Left lung (tissue), 14 donors: ENCODE measurements at places on chromosomes 7 and 10. TPM values are rescaled to one million over a fixed set of nuclear protein-coding genes. Genes with fewer than 3 reads are reported as not detected.

ZNF777 gene
- total RNA-seq, result 9.5 TPM

MRPS24 gene
- 87.6 TPM for total RNA-seq

CCT6A gene
- total RNA-seq, result 127 TPM

TRPV5 gene
- not detected for total RNA-seq

ADCYAP1R1 gene
- total RNA-seq, result 0.92 TPM

PLPP4 gene
- 0.67 TPM for total RNA-seq

ASIC3 gene
- 3.5 TPM for total RNA-seq

DNA sequence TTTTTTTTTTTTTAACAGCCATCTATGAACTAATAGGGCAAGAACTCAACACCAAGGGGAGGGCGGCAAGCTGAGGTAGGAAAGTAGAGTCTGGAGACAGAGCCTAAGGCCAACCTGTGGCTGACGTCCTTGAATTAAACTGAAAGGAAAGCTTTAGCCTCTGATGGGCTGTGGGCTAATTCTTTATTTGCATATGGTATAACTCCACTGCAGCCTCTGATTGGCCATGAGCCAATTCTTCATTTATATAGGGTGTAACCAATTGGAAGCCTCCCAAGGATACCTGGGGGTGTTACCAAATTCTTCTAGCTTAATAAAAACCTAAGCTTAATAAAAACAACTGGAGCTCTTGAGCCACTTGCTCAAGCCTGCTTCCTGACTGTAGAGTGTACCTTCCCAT, 10.3 kb downstream of the TYW1 start:
- H3K4me3 ChIP-seq, result no peak overlapping the region
- no peak for DNase-seq
- H3K36me3 ChIP-seq, result peaks cover 77% of the 10 kb centered on the region
- no peaks in the 10 kb centered on the region for H3K4me1 ChIP-seq
- no peak overlapping the region for H3K27ac ChIP-seq

GRCh38 chr7:92489634-92490033, 11.9 kb upstream of the ERVW-1 start:
- DNase-seq, result no peak
- no peak overlapping the region for H3K4me3 ChIP-seq
- no peaks in the 10 kb centered on the region for H3K27me3 ChIP-seq
- no peaks in the 10 kb centered on the region for H3K36me3 ChIP-seq
- no peak overlapping the region for H3K27ac ChIP-seq

DNA sequence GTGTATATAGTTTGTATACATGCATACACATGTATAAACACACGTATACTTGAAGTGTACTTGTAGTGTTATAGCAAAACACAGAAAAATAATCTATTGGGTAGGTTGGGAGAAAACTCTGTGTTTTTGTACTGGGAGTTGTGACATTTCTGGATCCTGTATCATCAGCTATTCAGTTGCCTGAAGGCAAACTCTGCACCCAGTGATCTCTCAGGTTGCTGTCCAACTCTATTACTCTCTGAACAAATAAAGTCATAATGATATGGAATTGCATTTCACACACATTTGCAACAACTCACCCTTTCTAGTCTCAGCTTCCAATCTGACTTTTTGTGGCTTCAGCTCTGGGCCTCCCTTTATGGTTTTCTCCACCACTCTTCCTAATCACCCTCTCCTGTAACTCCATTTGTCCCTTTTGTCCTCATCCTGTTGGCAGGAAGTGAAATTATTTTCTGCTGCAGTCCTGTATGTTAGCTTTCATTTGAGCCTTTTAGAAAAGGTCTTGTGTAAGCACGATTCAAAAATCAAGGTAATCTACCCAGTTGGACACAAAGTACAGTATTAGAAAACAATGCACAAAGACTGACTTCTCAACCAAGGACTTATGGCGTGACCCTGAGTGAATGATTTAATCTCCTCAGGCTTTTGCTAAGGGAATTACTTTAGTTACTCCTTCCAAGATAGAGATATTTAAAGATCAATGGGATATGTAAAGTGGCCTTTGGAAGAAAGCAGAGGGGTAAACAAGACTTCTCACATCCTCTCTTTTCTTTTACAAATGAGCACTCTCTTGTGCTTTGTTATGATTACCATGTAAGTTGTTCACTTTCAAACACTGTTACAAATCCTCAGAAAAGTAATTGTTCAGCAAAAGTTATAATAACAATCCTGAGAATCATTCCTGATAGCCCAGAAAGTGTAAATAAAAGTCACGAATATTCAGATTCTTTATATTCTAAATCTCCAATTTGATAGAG, 249.1 kb downstream of the KCND2 start:
- no peaks in the 10 kb centered on the region for H3K36me3 ChIP-seq
- H3K4me3 ChIP-seq, result no peak overlapping the region

GRCh38 chr7:121744877-121745276, 128.1 kb upstream of the PTPRZ1 start:
- H3K36me3 ChIP-seq, result no peaks in the 10 kb centered on the region
- H3K27ac ChIP-seq, result no peak overlapping the region
- no peak for DNase-seq
- no peaks in the 10 kb centered on the region for H3K27me3 ChIP-seq
- no peak overlapping the region for H3K4me3 ChIP-seq

DNA sequence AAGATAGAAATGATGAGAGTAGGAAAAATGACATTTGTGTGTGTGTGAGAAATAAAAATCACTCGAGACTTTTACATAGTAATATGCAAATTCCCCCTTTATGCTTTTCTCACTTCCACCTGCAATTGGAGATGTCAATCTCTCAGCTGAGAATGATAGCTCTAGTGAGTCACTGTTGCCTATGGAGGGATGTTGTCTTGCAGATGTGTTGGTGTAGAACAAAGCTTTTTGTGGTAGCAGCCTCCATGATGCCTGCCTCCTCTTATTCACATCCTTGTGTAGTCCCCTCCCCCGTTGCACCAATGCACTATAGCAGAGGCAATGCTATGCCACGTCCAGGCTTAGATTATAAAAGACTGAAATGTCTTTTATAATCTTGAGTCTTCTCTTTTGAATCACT, 33.8 kb downstream of the SPAG6 start:
- no peaks in the 10 kb centered on the region for H3K4me1 ChIP-seq
- no peak for DNase-seq
- no peak overlapping the region for H3K27ac ChIP-seq
- H3K36me3 ChIP-seq, result no peaks in the 10 kb centered on the region
- H3K27me3 ChIP-seq, result no peaks in the 10 kb centered on the region
- H3K4me3 ChIP-seq, result no peak overlapping the region

- H3K27me3 ChIP-seq, result no peaks in the 10 kb centered on the region
- H3K4me3 ChIP-seq, result no peak overlapping the region
- DNase-seq, result no peak
These were observed 317.4 kb downstream of the KIF20B start for GRCh38 chr10:90018819-90019218.

- H3K4me3 ChIP-seq, result no peak overlapping the region
- H3K27me3 ChIP-seq, result no peaks in the 10 kb centered on the region
- H3K27ac ChIP-seq, result no peak overlapping the region
- no peaks in the 10 kb centered on the region for H3K36me3 ChIP-seq
- H3K4me1 ChIP-seq, result peaks cover 17% of the 10 kb centered on the region
- DNase-seq, result no peak
These were observed 56.0 kb upstream of the CHST15 start for GRCh38 chr10:124149189-124150042.

- no peaks in the 10 kb centered on the region for H3K36me3 ChIP-seq
These were observed 539.3 kb upstream of the TEX47 start for GRCh38 chr7:89334797-89335196.

- H3K27ac ChIP-seq, result peak overlapping the region; percentile 84
- DNase-seq, result peak; percentile 84
- no peak overlapping the region for H3K4me3 ChIP-seq
- H3K27me3 ChIP-seq, result no peaks in the 10 kb centered on the region
These were observed 59.8 kb upstream of the CHST15 start for GRCh38 chr10:124153023-124153826.

GRCh38 chr10:20090831-20091230, 274.6 kb downstream of the PLXDC2 start:
- H3K36me3 ChIP-seq, result no peaks in the 10 kb centered on the region
- no peaks in the 10 kb centered on the region for H3K27me3 ChIP-seq
- DNase-seq, result no peak
- no peak overlapping the region for H3K4me3 ChIP-seq

DNA sequence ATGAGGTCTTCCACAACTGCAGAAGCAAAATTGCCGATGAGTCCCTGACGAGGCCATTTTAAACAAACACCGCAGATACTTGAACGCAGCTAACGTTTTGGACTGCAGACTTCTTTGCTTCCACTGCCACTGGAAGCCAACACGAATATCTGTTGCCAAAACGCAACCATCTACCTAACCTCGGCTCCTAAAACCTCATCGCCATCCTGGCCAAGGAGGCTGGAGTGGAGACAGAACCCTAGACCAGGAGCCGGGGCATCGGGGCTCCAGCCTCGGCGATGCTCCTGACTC, 493 bp downstream of the WDR91 start:
- H3K4me3 ChIP-seq, result peak overlapping the region; percentile 65
- peaks cover 46% of the 10 kb centered on the region for H3K4me1 ChIP-seq
- H3K27me3 ChIP-seq, result no peaks in the 10 kb centered on the region
- peak overlapping the region; percentile 88 for H3K27ac ChIP-seq

DNA sequence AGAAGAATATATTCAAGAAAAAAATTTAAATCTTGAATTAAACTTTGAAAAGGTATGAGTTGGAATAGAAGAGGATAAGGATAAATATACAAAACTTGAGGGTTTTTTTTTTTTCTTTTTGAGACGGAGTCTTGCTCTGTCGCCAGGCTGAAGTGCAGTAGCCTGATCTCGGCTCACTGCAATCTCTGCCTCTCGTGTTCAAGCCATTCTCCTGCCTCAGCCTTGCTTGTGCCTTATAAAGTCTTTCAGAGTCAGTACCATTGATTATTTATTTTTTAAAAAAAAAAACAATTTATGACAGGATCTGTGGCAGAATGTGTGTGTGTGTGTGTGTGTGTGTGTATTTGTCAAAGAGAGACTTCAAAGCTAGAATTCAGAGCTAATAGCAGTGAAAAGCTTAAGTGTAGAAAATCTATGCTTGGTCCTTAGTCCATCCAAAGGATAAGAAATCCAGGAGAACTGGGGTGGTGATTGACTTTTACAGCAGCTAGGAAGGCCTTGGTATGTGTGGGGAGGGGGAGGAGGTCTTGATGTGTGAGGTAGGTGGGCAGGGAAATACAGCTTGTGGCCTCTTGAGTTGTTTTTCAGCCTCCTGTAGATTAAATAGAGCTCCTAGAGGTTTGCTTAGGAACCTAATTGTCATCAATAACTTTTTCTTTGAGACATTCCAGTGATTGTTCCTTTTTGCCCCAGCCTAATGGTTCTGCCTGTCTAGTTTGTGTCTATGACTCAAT, 2.4 kb downstream of the HECTD2 start:
- no peak overlapping the region for H3K4me3 ChIP-seq
- no peak for DNase-seq
- no peaks in the 10 kb centered on the region for H3K27me3 ChIP-seq

DNA sequence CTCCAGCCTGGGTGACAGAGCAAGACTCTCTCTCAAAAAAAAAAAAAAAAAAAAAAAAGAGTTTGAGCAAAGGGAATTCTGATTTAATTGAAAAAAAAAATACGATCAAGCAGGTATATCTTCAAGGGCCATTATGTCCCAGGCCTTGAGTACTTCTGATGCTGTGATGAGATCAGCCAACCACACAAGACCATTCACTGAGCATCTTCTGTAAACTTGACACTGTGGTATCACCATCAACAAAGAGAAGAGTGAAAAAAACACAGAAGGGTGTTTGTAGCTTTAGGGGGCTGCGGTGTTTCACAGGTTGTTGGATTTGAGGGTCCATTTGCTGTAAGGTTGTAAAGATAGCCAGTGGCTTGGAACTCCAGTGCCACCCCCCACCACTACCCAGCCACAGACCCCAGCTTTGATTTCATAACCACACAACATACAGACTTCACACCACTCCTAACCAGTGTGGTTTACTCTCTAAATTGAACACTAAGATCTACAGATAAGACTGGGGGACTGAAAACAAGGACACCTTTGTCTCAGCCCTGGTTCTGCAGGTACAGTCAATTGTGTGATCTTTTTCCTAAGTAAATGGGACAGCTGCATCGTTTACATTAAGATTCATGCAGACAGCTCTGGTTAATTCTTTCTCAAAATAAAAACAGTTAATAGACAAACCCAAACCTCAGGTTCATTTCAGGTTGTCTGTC, 66.4 kb downstream of the CDC123 start:
- no peaks in the 10 kb centered on the region for H3K36me3 ChIP-seq
- DNase-seq, result no peak
- H3K4me1 ChIP-seq, result peaks cover 36% of the 10 kb centered on the region
- no peak overlapping the region for H3K27ac ChIP-seq
- no peak overlapping the region for H3K4me3 ChIP-seq
- no peaks in the 10 kb centered on the region for H3K27me3 ChIP-seq

DNA sequence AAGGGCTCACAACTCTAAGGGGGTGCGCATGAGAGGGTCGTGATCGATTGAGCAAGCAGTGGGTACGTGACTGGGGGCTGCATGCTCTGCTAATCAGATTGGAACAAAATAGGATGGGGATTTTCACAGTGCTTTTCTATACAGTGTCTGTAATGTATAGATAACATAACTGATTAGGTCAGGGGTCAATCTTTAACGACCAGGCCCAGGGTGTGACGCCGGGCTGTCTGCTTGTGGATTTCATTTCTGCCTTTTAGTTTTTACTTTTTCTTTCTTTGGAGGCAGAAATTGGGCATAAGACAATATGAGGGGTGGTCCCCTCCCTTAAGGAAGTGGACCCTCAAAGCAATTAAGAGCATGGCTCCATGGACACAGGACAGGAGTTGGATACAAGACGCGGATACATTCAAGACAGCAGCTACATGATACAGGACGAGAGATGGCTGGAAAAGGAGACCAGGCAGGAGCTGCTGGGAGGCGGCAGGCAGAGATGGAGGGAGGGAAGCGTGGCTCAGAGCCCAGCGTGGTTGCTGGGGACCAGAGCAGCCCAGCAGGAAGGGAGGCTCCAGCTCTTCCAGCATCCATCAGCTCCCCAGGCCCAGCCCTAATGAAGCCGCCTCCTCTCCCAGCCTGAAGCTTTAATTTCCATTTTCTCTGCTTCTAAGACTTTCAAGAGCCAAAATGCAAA, 31.6 kb downstream of the GSDME start:
- no peak overlapping the region for H3K4me3 ChIP-seq
- H3K27ac ChIP-seq, result no peak overlapping the region
- no peaks in the 10 kb centered on the region for H3K27me3 ChIP-seq
- no peaks in the 10 kb centered on the region for H3K36me3 ChIP-seq

- no peaks in the 10 kb centered on the region for H3K4me1 ChIP-seq
- no peak for DNase-seq
- H3K36me3 ChIP-seq, result no peaks in the 10 kb centered on the region
- no peaks in the 10 kb centered on the region for H3K27me3 ChIP-seq
These were observed 37.8 kb upstream of the GARS1 start for GRCh38 chr7:30556840-30557239.

- no peaks in the 10 kb centered on the region for H3K27me3 ChIP-seq
- no peak overlapping the region for H3K27ac ChIP-seq
- no peaks in the 10 kb centered on the region for H3K36me3 ChIP-seq
- no peaks in the 10 kb centered on the region for H3K4me1 ChIP-seq
These were observed 16.2 kb downstream of the CNNM1 start for GRCh38 chr10:99345350-99345749.

- peak overlapping the region; percentile 99 for H3K27ac ChIP-seq
- no peak for DNase-seq
- H3K4me3 ChIP-seq, result no peak overlapping the region
- no peaks in the 10 kb centered on the region for H3K36me3 ChIP-seq
These were observed 2.6 kb downstream of the ABI1 start for GRCh38 chr10:26857991-26858706.

GRCh38 chr7:36278069-36278619, 111.5 kb upstream of the ANLN start:
- peaks cover 47% of the 10 kb centered on the region for H3K4me1 ChIP-seq
- no peak overlapping the region for H3K27ac ChIP-seq
- H3K36me3 ChIP-seq, result no peaks in the 10 kb centered on the region
